ENCODE measurements at places on chromosomes 5 and 9. TPM values are rescaled to one million over a fixed set of nuclear protein-coding genes. Genes with fewer than 3 reads are reported as not detected.

DNA sequence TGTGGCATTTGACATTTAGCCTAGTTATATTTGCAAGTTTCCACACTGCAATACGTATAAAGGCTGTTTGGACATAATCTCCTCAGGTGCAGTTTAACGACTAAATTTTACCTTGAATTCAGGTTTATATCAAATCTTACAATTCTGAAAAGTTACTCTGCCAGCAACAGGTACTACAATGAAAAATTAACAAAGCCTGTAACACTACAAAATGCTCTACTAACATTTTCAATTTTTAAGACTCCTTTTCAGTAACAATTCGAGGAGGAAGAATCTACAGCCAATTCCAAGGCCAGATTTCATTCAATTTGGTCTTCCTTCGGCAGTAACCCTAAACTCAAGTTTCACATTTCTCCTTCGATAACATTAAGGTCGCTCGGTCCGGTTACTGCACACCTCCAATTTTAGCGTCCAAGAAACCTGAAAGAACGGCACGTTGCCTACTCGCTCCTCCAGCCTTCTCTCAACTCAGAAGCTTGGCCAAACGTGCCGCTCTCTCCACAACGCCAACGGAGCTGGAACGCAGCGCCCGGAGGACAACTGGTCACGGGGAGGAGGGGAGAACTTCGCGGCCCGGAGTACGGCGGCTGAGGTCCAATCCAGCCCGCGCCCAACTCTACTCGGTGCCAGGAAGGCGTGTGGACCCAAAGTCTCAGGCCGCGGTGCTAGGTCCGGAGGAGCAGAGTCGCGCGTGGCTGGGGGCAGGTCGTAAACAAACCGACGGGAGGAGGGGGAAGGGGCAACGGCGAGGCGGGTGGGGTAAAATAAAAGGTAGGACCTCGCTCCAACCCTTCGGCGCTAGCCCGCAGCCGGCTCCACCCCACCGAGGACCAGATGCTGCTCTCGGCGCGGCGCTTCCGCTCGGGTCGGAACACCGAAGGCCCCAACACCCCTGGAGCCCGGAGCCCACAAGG, 681 bp downstream of the FNIP1 start:
- peak; percentile 35 for DNase-seq

Gene WDR38
- not detected for total RNA-seq

DNA sequence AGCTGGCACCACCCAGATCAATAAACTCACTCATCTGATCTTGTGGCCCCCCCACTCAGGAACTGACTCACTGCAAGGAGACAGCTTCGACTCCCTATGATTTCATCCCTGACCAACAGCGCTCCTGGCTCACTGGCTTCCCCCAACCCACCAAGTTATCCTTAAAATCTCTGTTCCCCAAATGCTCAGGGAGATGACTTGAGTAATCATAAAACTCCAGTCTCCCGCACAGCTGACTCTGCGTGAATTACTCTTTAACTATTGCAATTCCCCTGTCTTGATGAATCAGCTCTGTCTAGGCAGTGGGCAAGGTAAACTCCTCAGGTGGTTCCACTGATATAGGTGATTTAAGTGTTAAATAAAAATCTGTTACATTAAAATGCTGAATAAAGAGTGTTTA, 1.9 kb upstream of the TRIM32 start:
- no peak for DNase-seq

DNA sequence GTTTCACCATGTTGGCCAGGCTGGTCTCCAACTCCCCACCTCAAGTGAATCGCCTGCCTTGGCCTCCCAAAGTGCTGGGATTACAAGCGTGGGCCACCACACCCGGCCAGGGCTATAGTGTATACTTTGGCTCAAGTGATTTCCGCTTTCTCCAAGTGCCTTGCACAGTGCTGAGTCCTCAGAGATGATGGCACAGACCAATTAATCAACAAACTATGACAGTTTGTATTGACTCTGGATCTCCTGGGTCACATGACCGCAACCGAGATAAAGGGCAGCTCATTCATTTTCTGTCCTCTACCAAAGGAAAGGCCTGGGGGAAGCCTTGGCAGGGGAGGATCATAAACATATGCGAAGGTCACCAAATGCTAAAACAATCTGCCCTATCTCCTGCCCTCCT, 11.4 kb upstream of the LARP1 start:
- no peak for DNase-seq

Gene IGIP
- total RNA-seq, result 3.4 TPM

- peak; percentile 89 for DNase-seq
Measured at GRCh38 chr5:93092349-93093105, 488.5 kb downstream of the NR2F1-AS1 start.

DNA sequence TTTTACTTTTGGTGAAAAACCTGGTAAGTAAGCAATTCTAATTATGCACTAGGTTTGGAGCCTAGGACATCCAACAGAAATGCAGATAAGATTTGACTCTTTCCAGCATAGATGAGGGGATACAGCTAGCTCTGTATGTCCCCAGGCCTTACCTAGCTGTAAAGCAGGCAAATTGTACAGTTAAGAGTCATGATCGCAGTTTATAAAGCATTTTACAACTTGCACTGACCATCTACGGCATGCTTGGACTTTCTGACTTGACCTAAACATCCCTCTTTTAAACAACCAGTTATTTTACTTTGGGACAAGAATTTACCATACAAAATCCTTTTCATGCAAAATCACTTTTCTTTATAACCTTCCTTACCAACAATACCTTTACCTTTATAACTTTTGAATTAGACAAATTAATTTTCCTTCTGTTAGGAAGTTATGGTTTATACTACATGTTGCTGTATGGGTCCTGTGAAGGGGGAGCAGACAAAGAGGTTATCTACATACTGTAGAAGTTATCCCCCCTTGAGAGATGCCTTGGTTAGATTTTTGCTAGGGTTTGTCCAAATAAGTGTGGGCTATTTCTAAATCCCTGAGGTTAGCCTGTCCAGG, 36.8 kb downstream of the FGD3 start:
- peak; percentile 31 for DNase-seq

Gene ADAM19
- total RNA-seq, result 71.8 TPM

Gene TMC1
- total RNA-seq, result not detected

Gene POC5
- total RNA-seq, result 22.4 TPM

Gene STOM
- 88.7 TPM for total RNA-seq

Gene TMEM267
- 21.1 TPM for total RNA-seq

GRCh38 chr9:4137681-4138099, 162.2 kb downstream of the GLIS3 start:
- peak; percentile 92 for DNase-seq

DNA sequence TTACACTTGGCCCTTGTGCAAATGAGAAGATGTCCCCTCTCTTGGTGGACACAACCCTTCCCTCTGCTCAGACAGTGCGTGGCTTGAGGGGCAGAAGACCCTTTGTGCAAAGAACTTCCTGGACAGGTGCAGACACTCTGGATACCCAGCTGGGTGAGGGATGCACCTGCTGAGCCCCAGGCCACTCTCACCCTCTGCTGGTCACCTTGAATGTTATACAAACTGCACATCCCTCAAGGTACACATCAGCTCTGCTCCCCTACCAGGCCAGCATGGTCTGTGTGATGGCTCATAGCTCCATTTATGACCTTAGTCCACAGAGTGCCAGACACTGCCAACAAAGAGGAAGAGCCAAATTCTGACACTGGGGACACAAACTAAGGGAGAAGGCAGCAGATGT, 3.1 kb upstream of the DIRAS2 start:
- no peak for DNase-seq

Gene TTC23L
- not detected for total RNA-seq

DNA sequence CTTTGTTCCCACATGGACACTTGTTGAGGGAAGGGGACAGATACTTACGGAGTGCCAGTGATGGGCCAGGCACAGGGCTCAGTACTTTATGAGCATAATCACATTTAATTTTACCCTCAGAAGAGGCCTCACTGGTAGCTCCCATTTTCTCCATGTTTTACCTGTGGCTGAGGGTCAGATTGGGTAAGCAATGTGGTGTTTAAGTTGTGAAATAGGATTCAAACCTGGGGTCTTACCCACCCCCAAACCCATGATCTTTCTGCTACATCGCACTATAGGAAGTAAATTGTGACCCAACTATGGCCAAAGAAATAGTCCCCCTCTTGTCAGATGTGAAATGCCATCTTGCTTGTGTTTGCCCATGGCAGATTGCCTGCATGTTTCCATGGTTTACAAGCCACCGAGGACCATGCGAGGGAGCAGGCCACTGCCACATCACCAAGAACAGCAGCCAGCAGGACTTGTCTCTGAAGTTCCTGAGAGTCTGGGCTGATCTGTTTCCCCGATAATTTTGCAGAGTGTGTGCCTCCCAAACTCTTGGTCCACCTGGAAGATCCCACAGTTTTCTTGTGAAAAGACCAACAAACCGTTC, 95.4 kb downstream of the MACROH2A1 start:
- no peak for DNase-seq

DNA sequence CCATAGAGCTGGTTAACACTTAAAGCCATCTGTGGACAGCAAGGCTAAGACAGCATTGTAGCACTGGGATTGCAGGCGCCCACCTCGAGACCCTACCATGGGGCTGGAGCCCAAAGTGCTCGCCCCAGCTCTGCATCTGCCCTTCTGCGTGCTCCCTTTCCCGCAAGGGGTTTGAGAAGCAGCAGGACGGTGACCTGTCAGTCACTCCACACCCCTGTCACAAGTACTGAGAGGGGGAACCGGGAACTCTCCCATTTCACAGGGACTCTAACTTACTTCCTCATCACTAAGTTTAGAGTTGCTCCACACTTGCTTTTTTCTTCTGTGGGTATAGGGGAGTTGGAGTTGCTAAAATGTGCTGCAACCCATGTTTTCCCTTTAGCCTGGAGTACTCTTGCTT, 273.2 kb downstream of the SMARCA2 start:
- no peak for DNase-seq

Gene RNF44
- 10.5 TPM for total RNA-seq

Gene SH2D3C
- total RNA-seq, result not detected
